ENCODE measurements at places on chromosomes 5 and 9. TPM values are rescaled to one million over a fixed set of nuclear protein-coding genes. Genes with fewer than 3 reads are reported as not detected.

The ZNF879 gene
- 6.9 TPM for total RNA-seq

The CDO1 gene
- total RNA-seq: 66.0 TPM

The RABEPK gene
- total RNA-seq: 7.5 TPM

The APC gene
- total RNA-seq: 50.9 TPM

The TAS2R1 gene
- total RNA-seq: not detected

The ZDHHC11B gene
- total RNA-seq: 7.5 TPM

The IFNK gene
- total RNA-seq: not detected

The NMUR2 gene
- total RNA-seq: not detected

The PTGES gene
- total RNA-seq: 2.6 TPM

The SKIC3 gene
- 32.1 TPM for total RNA-seq

GRCh38 chr5:107807431-107807830 is 136.7 kb upstream of the EFNA5 start:
- H3K27me3 ChIP-seq: no peaks in the 10 kb centered on the region
- peaks cover 11% of the 10 kb centered on the region for H3K4me1 ChIP-seq
- H3K36me3 ChIP-seq: no peaks in the 10 kb centered on the region

DNA sequence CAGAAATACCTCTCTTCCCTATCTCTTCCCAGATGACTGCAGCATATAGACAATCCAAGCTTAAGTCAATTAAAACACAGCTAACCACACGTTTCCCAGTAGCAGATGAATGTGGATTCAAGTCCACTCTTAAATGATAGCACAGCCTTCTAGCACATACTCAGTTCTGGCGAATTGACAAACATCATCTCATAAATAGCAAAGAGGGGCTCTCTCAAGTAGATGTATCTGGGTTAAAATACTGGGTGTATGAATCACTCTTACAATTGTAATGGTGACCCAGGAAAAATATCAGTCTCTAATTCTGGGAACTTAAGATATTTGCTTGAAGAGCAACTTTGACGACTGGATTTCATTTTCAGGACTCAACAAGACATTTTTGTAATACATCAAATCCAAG is 67.0 kb upstream of the HAPLN1 start:
- DNase-seq: no peak
- no peaks in the 10 kb centered on the region for H3K27me3 ChIP-seq
- H3K4me1 ChIP-seq: no peaks in the 10 kb centered on the region
- no peak overlapping the region for H3K27ac ChIP-seq
- no peak overlapping the region for H3K4me3 ChIP-seq
- no peaks in the 10 kb centered on the region for H3K36me3 ChIP-seq

- H3K4me1 ChIP-seq: no peaks in the 10 kb centered on the region
- DNase-seq: no peak
- no peaks in the 10 kb centered on the region for H3K27me3 ChIP-seq
- no peaks in the 10 kb centered on the region for H3K36me3 ChIP-seq
- H3K4me3 ChIP-seq: no peak overlapping the region
- H3K27ac ChIP-seq: no peak overlapping the region
Measured at GRCh38 chr9:98427491-98427890, 172.0 kb upstream of the TBC1D2 start.

DNA sequence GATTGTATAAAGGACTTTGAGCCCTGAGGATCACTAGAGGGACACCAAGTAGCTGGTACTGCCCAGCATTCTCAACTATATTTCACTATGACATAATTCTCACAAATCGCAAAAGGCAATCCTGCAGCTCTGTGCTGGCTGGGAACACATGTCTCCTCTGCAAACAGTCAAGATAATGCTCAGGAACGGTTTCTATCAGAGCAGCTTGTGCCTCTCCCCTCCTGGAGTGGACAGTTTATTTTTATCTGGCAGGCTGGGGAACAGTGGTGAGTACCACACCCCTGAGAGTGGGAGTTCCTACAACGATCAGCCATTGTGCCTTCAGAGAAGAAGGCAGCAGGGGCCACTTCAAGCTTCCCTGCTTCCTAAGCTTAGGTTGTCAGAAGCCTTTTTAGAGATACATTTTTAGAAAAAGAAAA is 65.8 kb downstream of the ERAP1 start:
- peaks cover 53% of the 10 kb centered on the region for H3K4me1 ChIP-seq
- no peaks in the 10 kb centered on the region for H3K27me3 ChIP-seq
- DNase-seq: no peak
- H3K4me3 ChIP-seq: no peak overlapping the region
- H3K36me3 ChIP-seq: peaks cover 76% of the 10 kb centered on the region

DNA sequence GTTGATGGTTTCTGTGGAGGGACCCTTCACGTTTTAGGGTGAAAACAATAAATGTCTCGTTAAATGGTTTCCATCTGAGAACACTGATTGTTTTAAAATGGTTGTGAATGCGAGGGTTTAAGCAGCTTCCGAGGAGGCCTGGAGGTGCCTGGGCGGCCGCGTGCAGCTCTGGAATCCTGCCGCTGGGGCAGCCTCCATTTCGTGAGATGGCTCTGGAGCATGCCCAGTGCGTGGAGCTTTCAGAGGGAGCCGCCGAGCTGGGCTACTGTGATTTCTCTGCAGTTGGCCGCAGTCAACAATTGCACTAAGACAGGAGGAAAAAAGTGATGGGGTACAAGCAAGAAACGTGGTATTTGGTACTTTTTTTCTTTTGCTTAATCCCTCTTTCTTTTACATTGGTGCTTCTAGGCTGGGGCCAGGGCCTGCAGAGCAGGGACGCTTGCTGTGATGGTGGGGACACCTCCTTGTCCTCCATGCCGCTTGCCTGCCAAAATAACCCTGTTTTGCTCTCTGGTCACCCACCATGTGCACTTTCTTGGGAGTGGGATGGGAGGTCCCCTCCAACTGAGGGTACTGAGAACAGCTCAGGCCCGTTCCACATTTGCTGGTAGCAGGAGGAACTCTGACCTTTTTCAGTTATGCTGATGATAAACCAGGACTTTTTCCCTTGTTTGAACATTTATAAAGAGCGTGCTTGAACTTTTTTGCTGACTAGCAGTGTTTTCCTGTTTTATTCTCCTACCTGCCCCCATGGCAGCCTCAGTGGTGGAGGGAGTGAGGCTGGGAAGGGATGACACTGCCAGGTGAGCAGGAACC is 47.1 kb downstream of the EHMT1 start:
- H3K27ac ChIP-seq: no peak overlapping the region
- DNase-seq: no peak
- no peaks in the 10 kb centered on the region for H3K36me3 ChIP-seq
- H3K27me3 ChIP-seq: no peaks in the 10 kb centered on the region
- H3K4me3 ChIP-seq: no peak overlapping the region

DNA sequence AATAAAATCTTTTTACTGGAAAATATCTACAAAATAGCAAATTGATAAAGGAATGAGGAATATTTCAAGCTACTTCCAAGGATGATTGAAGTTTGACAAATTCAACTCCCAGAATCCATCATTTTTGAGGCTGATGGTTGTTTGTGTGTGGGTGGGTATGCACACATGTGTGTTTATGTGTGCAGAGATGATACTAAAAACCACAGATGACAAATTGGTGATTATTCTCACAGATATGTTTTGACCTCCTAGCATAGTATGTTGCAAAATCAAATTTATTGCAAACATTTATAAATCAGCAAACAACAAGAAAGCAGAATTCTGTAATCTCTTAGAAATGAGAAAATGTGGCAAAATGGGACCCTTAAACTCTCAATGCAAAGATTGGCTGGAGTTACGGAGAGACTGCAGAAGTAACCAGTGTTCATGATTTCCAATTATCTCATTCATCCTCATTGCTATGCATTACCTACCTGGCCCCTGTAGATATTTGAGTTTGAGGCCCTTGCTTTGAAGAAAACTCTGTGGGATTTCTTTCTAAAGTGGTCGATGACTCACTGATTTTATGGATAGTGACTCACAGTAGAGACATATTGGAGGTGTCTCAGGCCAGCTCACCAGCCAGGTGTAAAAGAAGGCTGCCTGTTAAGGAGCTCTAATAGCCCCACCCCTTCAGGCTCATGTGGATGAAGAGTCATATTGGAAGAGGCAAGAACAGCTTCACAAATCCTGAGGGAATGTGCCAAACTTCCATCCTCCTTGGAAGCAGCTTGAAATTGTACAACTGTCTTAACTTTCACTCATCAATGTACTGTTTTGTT is 44.6 kb upstream of the TMC1 start:
- H3K27me3 ChIP-seq: no peaks in the 10 kb centered on the region
- H3K27ac ChIP-seq: no peak overlapping the region
- H3K36me3 ChIP-seq: no peaks in the 10 kb centered on the region
- H3K4me3 ChIP-seq: no peak overlapping the region

GRCh38 chr5:88190106-88190834 is 78.4 kb downstream of the TMEM161B start:
- peaks cover 9% of the 10 kb centered on the region for H3K36me3 ChIP-seq
- H3K27ac ChIP-seq: no peak overlapping the region
- DNase-seq: no peak

- no peaks in the 10 kb centered on the region for H3K36me3 ChIP-seq
- no peaks in the 10 kb centered on the region for H3K27me3 ChIP-seq
- peaks cover 72% of the 10 kb centered on the region for H3K4me1 ChIP-seq
- H3K27ac ChIP-seq: peak overlapping the region; percentile 93
- no peak overlapping the region for H3K4me3 ChIP-seq
- DNase-seq: no peak
Measured at GRCh38 chr9:136975644-136976043, 1.7 kb upstream of the PTGDS start.

DNA sequence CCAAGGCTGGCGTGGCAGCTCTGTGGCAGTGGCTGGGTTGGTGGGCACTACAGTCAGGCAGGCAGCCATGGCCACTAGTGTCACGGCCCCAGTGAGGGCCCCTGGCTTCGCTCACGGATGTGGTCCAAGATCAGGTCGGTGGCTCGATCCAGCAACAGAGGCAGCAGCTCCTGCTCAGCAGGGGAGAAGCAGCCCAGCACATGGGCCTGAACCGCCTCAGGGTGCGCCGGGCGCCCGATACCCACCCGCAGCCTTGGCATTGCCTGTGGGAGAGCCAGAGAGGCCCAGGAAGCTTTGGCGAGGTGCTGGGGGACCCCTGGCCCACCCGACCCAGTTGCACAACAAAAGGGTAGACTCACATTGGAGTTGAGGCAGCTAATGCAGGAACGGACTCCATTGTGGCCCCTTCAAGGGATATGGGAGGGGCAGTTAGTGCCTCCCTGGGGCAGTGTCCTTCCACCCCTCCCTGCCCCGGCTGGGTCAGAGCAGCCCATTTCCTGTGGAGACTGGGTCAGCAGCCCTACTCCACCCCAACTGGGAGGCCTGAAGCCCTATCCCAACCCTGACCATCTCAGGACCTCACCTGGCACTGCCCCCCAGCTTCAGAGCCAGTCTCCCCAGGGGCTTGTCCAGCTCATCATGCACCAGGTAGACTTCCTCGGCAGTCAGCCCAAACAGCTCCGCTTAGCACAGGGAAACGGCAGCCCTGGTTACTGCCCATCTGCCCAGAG is 1.3 kb downstream of the PTRH1 start:
- no peak overlapping the region for H3K27ac ChIP-seq
- H3K4me1 ChIP-seq: no peaks in the 10 kb centered on the region
- H3K27me3 ChIP-seq: no peaks in the 10 kb centered on the region
- DNase-seq: no peak
- H3K36me3 ChIP-seq: no peaks in the 10 kb centered on the region

DNA sequence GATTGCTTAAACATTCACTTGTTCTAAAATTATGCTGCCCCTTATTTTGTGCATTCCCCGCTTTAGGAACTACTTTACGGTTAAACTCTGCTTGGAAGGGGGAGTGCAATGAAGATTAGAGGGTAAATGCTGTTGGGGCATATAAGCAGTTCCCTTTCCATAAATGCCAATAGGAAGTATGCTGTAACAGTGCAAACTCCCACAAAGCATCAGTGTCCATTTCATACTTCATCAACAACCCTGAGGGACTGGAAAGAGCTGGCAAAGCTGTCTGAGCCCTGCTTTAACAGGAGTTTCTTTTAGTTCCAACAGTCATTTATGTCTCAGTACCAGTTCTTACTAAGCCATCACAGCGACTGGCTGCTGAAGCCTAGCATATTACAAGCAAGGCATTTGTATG is 1.8 kb downstream of the ACTL7A start:
- H3K4me1 ChIP-seq: peaks cover 6% of the 10 kb centered on the region
- DNase-seq: no peak
- H3K27ac ChIP-seq: no peak overlapping the region
- peaks cover 8% of the 10 kb centered on the region for H3K36me3 ChIP-seq

- H3K27me3 ChIP-seq: no peaks in the 10 kb centered on the region
- H3K4me1 ChIP-seq: peaks cover 3% of the 10 kb centered on the region
- H3K4me3 ChIP-seq: no peak overlapping the region
- no peaks in the 10 kb centered on the region for H3K36me3 ChIP-seq
- H3K27ac ChIP-seq: no peak overlapping the region
- DNase-seq: no peak
Measured at GRCh38 chr9:109716631-109717030, 63.4 kb upstream of the PALM2AKAP2 start.

DNA sequence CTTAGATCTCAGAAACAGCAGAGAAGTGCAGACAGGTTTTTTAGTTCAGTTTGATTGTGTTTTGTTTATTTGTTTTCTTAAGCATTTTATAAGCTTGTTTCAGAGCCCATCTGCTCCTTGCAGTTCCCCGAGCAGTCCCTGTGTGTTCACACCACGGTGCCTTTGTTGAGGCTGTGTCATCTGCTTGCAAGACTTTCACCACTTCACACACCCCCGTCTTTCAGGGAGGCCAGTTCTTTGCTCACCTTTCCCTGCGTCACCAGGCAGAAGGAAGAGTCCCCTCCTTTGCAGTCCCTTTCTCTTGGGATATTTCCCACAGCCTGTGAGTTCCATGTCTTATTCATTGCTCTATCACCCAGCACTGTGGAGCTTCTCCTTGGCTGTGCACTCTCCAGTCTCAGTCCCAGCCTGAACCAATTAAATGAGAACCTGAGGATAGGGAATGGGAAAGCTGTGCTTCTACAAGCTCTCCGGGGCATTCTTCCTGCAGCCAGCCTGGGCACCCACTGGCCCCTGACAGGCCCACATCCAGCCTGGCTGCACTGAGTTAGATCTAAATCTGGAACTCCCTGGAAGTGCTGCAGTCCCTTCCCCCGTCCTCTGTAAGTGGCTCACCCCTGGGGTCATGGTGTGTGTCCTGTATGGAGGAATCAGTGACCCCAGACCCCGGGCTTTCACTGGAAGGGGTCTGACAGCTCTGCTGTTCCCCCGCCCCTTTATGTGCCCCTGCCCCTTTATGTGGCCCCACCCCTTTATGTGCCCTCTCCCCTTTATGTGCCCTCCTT is 5.5 kb downstream of the MVB12B start:
- no peak overlapping the region for H3K4me3 ChIP-seq
- DNase-seq: peak; percentile 47
- no peaks in the 10 kb centered on the region for H3K27me3 ChIP-seq
- H3K4me1 ChIP-seq: no peaks in the 10 kb centered on the region
- H3K36me3 ChIP-seq: no peaks in the 10 kb centered on the region

- no peak overlapping the region for H3K4me3 ChIP-seq
- H3K4me1 ChIP-seq: no peaks in the 10 kb centered on the region
- H3K36me3 ChIP-seq: peaks cover 12% of the 10 kb centered on the region
- no peak overlapping the region for H3K27ac ChIP-seq
Measured at GRCh38 chr5:172951371-172952033, 7.7 kb upstream of the RPL26L1 start.

- no peak overlapping the region for H3K27ac ChIP-seq
- H3K36me3 ChIP-seq: no peaks in the 10 kb centered on the region
- no peak overlapping the region for H3K4me3 ChIP-seq
- H3K27me3 ChIP-seq: no peaks in the 10 kb centered on the region
- H3K4me1 ChIP-seq: no peaks in the 10 kb centered on the region
- DNase-seq: no peak
Measured at GRCh38 chr9:107060062-107060461, 197.1 kb downstream of the ZNF462 start.

Measured in right atrium auricular region (tissue), 2 donors.